ENCODE measurements at places on chromosomes 16 and 17.

DNA sequence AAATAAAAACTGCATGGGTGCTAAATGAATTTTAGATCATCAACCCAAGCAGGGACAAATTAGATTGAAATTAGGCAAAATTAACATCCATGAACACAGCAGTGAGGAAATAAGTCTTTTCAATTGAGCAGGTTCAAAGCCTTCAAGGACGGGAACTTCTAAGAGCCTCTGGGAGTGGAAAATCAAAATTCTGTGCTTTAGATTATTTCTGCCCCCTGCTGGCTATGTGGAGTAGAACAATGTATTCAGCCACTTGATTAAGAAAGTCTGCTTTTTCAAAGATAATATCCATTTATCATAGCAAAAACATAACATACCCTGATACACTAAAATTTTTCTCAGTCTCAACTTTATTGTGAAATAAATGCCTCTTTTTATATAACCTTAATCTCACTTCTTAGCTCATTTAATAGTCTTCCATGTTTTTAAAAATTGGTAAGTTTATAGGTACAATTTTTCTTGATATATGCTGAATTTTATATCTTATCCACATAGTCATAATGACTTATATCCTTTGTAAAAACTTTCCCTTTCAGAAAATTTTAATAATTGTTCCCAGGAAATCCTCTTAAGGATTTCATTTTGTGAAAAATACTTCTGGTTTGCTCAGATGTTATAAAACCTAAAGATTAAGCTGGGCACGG, 28.1 kb upstream of the NOL11 start:
- peak; percentile 21 for DNase-seq

- no peak for DNase-seq
Measured at GRCh38 chr17:17088541-17089525, 46.6 kb downstream of the MPRIP start.

- DNase-seq: peak; percentile 21
Measured at GRCh38 chr17:9924735-9925191, 19.7 kb upstream of the RCVRN start.

DNA sequence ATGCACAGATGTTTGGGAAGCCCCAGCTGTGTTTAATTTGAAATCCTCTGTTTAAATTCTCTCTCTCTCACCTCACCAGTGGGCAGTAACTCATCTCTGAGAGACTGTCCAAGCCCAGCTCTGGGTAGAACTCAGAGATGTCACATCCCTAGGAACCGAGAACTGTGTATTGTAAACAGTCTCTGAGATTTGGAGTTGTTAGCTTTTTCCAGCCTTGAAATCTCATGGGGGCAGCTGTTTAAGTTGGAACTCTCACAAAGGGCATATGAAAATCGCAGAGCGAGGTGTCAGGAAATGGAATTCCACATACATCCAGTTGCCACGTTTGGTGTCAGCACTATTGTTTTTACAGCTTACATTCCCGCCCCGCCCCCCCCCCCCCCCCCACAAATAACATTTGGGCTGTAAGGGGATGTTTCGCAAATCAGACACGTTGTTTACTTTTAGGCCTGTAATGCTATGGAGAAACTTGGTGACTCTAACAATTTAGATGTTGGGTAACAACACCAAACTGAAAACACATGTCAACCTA, 34.3 kb downstream of the VPS35L start:
- peak; percentile 71 for DNase-seq

DNA sequence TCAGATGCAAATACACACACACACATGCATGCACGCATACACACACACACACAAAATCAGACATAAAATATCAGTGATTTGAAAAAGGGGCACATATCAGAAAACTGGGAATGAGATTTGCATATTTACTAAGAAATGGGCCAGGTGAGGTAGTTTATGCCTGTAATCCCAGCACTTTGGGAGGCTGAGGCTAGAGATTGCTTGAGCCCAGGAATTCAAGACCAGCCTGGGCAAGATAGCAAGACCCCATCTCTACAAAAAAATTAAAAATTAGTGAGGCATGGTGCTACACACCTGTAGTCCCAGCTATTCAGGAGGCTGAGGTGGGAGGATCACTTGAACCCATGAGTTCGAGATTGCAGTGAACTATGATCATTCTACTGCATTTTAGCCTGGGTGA, 22.4 kb upstream of the PNPO start:
- no peak for DNase-seq

- DNase-seq: no peak
Measured at GRCh38 chr17:70563281-70563820, 394.0 kb downstream of the KCNJ2 start.

DNA sequence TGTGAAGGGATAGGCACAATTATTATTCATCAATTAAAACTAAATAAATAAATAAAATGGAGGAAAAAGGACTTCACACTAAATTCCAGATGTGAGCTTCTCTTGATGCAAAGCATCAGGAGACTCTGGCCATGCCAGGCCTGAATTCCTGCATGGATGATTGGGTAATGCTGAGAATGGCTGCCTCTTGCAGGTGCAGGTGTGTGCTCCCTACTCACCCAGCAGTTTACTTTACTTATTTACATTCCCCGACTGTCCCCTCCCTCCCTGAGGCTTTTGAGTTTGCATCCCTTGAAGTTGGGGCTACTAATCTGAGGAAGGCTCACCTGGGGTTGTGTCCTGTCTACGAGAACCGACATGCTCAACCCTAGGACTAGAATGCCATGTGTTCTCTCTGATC, 200.4 kb downstream of the SHISA9 start:
- DNase-seq: no peak

DNA sequence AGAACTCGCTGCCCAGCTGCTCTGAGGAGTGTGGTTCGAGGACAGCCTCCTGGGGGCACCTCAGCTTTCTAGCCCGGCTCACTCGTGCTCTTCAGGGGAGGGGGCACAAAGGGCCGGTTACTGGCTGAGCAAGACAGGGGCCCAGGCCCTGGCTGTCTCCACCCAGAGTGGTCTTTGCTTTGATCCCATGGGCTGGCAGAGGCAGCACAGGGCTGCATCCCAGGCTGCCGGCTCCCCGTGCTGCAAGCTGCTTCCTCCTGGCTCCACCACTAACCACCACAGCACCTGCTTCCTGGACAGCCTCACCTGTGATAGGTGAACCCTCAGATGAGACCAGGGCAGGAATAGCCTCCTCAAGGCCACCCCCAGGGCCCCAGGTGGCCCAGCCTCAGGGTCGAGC, 6.8 kb downstream of the SPPL2C start:
- no peak for DNase-seq

- no peak for DNase-seq
Measured at GRCh38 chr16:50705436-50706110, 12.2 kb downstream of the NOD2 start.

DNA sequence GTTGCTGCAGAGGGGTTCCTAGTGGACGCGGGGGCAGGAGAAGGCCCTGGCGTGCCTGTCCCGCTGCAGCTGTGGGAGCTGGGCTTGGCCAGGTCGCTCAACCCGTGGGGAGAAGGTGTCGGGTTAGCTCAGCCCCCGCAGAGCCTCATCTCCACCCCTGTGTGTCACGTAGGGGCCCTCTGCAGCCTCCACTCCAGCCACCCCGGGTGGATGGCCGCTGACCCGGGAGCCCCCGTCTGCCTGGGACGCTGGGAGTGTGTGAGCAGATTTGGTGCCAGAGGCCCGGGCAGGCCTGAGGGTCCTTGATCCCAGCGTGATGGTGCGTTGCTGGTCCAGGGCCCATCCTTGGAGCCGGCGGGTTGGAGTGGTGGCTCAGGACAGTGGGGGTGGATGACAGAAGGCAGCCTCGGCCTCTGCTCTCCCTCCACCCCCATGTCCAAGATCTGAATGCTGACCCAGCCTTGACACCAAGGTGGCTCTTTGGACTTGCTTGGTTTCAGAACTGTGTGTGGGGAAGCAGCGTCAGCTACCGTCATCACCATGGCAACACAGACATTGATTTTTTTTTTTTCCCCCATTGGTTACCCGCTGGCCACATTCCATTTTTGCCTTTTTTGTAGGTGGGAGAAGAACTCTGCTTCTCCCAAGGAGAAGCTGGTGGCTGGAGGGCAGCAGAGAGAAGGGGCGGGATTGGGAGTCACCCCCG, 35.7 kb downstream of the BAIAP2 start:
- DNase-seq: no peak

DNA sequence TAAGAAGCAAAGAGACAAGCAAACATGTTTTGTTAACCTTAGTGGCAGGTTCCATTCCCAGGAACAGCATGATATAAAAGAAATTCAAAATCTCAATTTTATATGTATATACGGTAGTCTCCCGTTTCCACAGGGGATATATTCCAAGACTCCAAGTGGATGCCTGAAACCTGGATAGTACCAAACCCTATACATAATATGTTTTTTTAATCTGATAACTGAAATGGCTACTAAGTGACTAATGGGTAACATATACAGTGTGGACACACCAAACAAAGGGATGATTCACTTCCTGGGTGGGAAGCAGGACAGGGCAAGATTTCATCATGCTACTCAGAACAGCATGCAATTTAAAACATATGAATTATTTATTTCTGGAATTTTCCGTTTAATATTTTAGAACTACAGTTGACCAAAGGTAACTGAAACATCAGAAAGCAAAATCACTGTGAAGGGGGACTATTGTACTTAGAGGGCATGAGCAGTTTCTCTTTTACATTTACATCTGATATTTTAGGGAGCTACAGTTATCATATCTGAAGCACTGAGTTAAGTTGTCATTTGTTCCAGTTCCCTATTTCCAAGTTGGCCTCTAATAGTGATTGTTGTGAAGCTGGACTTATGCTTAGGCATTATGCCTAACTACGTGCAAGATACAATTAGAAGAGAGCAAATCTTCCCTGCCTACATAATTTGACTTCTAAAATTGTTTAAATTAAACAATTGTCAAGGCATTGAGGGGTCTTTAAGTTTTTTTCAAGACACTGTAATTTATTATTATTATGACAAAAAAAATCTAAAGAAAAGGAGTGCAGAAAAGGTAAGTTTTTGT, 34.1 kb upstream of the ABCA6 start:
- DNase-seq: peak; percentile 34
